Lung microvascular endothelial cell (primary cell): ENCODE measurements at places on chromosomes 11 and 22. TPM values are rescaled to one million over a fixed set of nuclear protein-coding genes. Genes with fewer than 3 reads are reported as not detected.

- DNase-seq, result no peak
These were observed 71.0 kb upstream of the KCNQ1OT1 start for GRCh38 chr11:2770761-2771301.

DNA sequence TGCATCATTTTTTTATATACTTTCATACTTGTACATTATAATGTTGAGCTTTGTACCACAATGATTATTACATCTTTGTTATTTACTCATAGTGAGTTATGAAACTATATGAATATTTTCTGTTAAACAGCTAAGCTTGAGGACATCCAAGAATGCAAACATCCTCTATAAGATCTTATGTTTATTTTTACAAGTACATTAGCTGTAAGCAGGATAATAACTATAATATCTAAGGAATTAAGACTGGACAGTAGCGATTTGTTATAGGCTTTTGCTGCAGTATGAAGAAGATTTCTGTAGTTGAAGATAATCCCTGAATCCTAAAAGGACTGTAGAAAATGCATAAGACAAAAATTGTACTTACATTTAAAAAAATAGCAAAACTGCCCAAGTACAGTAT is 176.0 kb downstream of the METTL15 start:
- DNase-seq, result no peak

Gene ELFN2
- total RNA-seq, result under 0.01 TPM in 1 of 2 replicates, not detected in the other

Gene SF3A1
- total RNA-seq, result 14.6 and 15.5 TPM in 2 replicates

Gene ZNF408
- total RNA-seq, result 3.3 and 4.2 TPM in 2 replicates

Gene GDPD4
- total RNA-seq, result not detected in 2 replicates

Gene GSC2
- total RNA-seq, result not detected in 2 replicates
